ENCODE measurements at places on chromosomes 3 and 15.

DNA sequence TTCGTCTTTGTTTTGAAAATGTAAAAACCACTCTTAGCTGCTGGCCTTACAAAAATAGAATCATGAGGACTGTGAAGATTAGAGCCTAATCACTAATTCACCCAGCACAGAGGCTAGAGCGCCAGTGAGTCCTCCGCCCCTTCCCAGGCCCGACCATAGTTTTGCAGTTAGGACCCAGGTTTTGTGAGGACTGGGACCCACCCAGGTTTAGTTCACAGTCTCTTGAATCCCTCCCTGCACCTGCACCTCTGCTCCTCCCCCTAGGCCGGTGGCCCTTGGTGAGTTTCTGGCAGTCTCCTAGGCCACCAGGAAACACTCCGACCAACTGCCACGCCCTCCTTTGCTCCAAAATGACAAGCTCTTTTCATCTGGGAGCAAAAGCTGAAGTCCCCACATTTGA, 136.0 kb upstream of the CCDC54 start:
- peak; percentile 49 for DNase-seq

- peak; percentile 55 for DNase-seq
Observed at GRCh38 chr15:85702321-85703101, 92.2 kb downstream of the KLHL25 start.

GRCh38 chr3:53624061-53624857, 129.8 kb downstream of the CACNA1D start:
- DNase-seq = no peak

DNA sequence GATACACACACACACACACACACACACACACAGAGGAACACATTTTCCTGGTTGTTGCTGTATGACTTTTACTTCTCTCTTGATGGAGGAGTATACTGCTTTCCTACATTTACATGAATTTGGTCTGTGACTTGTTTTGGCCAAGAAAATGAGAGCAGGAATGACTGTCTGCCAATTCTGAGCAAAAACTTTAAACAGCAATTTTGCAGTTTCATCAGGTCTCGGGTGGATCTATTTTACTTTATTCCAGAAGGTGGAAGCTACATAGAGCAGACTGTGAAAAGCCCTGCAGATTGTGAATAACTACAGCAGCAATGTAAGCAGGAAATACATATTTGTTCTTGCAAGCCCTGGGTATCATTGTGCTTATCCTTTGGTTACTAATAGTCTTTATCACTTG, 1350.0 kb upstream of the EPHA6 start:
- no peak for DNase-seq

DNA sequence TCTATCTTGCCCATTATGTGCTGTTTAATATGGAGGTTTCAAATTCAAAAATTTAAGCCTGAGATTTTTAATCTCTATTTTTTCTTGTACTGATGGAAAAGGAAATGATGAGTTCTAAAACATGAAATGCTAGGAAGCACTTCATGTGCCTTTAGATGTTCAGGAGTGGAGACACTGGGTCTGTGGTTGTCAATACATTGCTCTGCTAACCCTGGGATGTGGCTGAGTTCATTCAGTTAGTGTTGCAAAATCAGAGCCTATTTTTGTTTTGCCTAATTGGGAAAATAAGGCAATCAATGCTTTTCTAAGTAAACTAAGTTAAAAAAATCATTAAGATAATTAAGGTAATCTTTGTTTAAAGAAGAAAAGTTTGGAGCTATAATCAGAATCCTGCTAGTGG, 83.1 kb downstream of the DIPK2A start:
- no peak for DNase-seq

DNA sequence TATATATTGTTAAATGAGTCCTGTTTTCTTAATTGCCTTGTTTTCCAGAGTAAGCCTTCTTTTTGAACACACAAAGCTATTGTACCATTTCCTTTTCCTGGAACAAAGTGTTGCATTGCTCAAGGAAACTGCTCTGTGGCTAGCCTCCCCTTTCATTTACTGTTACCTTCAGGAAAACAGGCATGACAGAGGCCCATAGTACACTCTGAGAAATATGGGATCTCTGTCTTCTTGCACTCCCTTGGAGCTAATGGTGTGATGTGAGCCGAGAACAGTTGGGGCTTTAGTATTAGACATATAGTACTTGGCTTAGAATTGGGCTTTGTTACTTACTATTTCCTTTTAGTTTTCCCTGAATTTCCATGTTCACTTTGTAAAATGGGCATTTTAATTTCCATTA, 193.7 kb downstream of the GHSR start:
- DNase-seq = no peak

GRCh38 chr3:187167777-187168176, 28.5 kb upstream of the RPL39L start:
- DNase-seq = no peak

GRCh38 chr15:23648920-23649515, 1.4 kb upstream of the MAGEL2 start:
- DNase-seq = peak; percentile 26

GRCh38 chr3:177820683-177821316, 623.5 kb upstream of the TBL1XR1 start:
- peak; percentile 35 for DNase-seq

DNA sequence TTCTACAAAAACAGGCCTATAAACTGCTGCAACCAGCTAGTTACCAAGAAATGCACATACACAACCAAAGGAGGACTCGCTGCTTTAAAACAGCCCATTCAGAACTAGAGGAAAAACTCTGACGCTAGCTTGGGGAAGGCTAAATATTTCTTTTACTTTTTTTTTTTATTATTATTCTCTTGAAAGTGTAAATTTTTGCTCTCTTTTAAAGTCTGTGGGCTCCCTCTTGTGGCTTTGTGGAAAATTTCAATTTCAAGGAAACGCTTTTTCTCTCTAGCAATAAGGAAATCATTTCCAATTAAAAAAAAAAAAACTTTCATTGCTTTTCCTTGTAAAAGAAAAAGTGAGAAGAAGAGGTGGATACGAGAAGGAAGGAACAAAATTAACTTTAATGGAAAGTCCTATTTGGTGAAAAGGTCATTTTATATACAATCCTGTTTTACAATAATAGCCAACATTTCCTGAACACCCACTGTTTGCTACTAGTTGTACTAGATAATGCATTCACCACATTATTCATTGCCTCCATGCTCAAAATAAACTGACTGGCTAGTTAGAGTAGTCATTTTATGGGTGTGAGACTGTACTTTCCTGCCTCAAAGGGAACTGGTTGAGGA, 51.2 kb upstream of the SAMMSON start:
- peak; percentile 60 for DNase-seq

DNA sequence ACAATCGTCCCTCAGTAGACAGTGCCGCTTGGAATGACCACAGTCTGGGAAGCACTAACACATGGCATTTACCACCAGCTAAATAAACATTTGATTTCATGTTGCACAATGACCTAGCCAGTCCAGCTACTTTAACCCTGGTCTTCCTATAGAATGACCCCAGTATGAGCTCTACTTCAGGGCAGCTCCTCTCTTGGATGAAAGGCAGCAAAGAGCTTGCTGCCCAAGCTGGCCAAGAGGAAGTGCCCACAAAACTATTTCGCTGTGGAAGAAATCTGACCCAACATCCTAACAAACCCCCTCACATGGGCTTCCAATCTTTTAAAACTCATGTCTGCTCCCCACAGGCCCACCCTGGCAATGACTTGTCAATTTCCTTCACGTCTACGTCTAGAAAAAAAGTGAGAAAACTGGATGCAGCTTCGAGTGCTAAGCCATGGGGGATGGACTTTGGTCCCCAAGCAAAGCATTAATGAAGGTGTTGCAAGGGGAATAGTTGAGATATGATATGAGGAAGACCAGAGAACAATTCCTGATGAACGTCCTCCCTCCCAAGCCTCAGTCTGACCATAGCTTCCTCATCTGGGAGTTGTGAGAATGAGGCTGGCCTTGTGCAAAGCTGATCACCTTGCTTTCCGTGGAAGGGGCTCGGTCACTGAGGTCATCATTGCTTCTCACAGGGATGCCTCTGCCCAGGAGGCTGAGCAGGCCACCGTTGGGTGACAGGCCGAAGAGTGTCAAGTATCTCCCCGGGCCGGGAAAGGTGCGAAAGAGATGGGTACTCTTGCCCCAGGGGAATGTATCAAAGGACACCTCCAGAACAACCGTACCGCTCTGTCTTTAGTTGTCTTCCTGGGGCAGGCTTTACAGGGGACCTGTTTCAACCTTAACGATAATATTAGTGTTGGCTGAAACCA, 964 bp downstream of the SLC25A20 start:
- DNase-seq = peak; percentile 61

DNA sequence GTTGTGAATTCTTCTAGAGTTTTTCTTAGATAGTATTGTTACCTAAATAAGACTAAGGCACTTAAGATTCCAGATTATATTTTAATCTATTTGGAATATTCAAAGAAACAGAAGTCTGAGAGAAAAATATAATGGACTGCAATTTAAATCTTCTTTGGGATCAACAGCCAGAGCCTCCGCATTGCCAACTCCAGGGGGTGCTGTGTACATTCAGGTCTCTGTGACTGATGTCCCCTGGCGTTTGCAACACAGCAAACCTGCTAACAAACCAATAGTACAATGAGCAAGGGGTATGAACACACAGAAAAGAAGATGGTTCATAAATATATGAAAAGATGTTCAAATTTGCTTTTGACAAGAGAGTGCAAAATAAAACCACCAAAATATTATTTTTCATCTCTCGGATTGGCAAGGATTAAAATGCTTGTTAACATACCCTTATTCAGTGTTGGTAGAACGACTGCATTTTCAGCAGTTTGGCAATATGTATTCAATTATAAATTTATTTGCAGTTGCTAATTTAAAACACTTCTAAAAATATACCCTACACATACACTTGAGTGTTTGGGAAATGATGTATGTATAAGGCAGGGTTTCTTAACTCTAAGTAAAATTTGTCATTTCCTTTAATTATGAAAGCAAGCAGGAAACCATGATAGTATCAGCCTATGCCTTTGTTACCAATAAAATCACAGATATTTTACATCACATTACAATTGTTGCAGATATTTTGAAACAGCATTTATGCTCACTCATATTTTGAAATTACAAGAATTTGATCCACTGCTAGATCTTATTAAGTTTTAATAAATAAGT, 16.1 kb upstream of the TM4SF1 start:
- peak; percentile 76 for DNase-seq

DNA sequence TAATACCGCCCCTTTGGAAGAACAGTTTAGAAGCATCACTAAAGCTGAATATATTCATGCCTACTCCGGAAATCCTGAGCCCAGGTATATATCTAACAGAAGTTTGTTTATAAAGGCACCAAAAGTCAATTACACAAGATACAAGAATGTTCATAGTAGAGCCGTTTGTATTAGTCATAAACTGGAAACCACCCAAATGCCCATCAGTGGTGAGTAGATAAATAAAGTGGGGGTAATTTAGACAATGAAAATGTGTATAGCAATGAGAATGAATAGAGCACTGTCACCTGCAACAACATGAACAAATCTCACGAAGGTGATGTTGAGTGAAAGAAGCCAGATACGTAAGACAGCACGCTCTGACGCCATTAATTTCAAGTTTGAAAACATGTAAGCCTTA, 68.3 kb upstream of the GLCE start:
- DNase-seq = peak; percentile 62

GRCh38 chr15:90054618-90055097, 47.6 kb downstream of the IDH2 start:
- DNase-seq = peak; percentile 21

DNA sequence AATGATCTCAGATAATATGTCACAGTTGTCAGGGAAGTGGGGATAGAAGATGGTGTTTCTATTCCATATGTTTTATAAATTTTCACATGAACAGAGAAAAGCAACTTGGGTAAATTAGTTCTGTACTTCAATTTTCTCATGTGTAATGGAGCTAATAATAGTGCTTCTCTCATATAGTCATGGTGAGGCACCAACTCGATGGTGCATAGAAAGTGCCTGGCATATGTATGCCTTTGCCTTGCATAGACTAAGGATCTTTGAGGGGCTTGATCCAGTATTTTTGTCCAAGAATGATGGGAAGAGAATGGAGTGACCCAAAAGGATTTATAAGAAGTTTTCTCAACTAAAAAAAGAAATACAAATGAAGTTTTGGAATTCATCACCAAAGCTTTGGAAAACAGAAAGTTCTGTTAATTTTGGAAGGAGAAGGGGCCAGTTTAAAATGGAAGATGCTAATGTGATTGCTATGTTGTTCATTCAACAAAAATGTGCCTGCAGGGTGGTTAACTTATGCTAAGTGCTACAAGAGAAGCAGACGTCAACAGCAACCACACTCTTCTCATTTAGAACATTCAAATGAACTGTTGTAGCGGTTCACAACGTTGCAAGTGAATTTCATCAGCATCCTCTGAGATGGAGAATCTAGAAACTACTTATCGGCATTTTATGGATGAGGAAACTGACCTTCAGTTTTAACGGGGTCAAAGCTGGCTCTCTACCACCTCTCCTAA, 86.1 kb downstream of the RTP4 start:
- no peak for DNase-seq

GRCh38 chr3:159600291-159600690, 388.3 kb upstream of the IL12A start:
- peak; percentile 1 for DNase-seq

DNA sequence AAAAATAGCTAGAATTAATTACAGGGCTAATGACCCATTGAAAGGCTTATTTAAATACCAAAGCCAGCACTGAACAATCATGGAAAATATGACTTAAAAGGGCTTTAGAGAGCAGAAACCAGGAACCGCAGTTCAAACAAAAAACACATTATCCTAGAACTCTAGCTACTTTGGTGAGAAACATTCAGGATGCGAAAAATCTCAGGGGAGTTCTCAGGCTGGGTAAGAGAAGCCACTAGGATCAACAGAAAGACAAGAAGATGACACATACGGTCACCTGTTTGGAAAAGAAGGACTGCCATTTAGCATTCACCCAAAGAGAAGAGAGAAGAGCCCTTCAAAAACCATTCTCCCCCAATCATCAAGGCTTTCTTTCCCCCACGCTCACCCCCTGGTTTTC, 75.6 kb upstream of the ICE2 start:
- no peak for DNase-seq

DNA sequence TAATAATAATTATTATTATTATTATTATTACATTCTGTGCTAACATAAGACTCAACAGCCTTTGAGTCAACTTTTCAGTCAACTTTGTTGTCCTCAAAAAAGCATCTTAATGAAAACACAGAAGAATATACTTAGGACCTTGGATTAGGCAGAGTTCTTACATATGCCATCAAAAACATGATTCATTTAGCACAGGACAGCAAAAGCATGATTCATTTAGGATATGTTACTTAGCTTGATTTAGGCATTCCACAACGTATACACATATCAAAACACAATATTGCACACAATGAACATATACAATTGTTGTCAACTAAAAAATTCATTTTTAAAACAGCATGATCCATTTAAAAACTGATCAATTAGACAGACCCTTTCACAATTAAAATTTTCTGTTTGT, 213.0 kb downstream of the FMN1 start:
- no peak for DNase-seq

Data from common myeloid progenitor, CD34-positive (primary cell).